ENCODE measurements at places on chromosomes 3 and 15.

DNA sequence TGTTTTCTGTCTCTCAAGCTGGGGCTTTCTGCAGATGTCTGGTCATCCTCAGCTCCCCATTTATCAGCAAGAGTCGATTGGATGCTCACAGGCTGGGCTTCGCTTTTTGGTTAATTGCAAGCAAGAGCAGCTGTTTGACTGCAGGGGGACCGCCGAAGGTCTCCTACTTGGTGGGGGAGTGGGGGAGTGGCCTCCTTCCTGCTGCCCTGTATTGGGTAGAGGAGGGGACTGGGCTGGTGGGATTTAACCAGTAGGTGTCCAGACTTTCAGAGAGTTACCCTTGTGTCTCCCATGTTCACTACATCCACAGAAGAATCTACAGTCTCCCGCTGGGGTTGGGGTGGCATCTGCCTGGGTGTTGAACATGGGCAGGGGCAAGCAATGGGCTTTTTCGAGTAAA, 78.7 kb downstream of the PLXNA1 start:
- no peak for DNase-seq

DNA sequence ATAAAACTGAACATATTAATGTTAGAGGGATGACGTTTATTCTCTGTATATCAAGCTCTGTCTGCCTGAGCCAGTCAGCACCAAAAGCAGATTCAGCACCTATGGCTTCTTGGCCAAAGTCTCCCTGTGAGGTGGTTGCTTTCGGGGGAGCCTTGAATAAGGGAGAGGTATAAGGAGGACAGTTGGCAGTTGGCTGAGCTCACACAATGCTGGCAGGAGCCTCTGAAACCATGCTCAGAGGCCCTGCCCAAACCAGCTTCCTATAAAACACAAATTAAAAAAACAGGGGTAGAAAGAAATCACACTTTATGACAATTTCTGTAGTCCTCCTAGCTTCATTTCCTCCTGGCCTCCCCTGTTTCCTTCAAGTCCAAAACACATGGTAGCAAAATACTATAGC, 18.8 kb downstream of the ARHGEF3 start:
- DNase-seq, result no peak

GRCh38 chr3:126481808-126482502, 6.3 kb upstream of the ZXDC start:
- DNase-seq, result no peak

- no peak for DNase-seq
Observed at GRCh38 chr3:27486336-27486735, 2.2 kb upstream of the SLC4A7 start.

DNA sequence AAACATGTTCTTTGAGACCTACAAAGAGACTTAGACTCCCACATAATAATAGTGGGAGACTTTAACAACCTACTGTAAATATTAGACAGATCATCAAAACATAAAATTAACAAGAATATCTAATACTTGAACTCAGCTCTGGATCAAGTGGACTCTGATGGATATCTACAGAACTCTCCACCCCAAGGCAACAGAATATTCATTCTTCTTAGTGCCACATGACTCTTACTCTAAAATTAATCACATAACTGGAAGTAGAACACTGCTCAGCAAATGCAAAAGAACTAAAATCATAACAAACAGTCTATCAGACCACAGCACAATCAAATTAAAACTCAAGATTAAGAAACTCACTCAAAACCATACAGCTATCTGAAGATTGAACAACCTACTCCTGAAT, 15.9 kb upstream of the PLSCR2 start:
- no peak for DNase-seq

GRCh38 chr15:69417581-69417980, 3.4 kb downstream of the KIF23 start:
- no peak for DNase-seq

- DNase-seq, result no peak
Observed at GRCh38 chr15:51625236-51625635, 2.7 kb upstream of the DMXL2 start.

- no peak for DNase-seq
Observed at GRCh38 chr15:80679804-80680175, 15.3 kb upstream of the ABHD17C start.

- DNase-seq, result no peak
Observed at GRCh38 chr3:158718490-158719170, 13.6 kb downstream of the RARRES1 start.

GRCh38 chr15:50933341-50933740, 24.9 kb downstream of the AP4E1 start:
- DNase-seq, result no peak

Measured in GOT3 (cell line).